ENCODE measurements at places on chromosomes 2 and 18.
A peak's percentile ranks its signal among the peaks of the same experiment; 100 is the strongest.

- no peak for DNase-seq
These were observed 110.9 kb downstream of the LYPD6 start for GRCh38 chr2:149441255-149441654.

GRCh38 chr2:152580714-152581113 lies 136.5 kb downstream of the PRPF40A start:
- no peak for DNase-seq

DNA sequence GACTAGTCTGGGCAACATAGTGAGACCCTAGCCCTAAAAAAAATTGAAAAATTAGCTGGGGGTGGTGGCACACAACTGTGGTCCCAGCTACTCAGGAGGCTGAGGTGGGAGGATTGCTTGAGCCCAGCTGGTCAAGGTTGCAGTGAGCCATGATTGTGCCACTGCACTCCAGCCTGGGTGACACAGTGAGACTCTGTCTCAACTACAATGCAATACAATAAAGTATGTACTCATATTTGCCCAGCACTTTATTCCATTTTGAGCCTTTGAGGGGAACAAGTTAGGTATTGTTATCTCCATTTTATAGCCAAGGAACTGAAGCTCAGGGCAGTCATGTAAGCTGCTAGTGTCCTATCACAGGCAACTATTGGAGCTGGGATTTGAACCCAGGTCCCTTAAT lies 49.3 kb upstream of the PLB1 start:
- DNase-seq: no peak

DNA sequence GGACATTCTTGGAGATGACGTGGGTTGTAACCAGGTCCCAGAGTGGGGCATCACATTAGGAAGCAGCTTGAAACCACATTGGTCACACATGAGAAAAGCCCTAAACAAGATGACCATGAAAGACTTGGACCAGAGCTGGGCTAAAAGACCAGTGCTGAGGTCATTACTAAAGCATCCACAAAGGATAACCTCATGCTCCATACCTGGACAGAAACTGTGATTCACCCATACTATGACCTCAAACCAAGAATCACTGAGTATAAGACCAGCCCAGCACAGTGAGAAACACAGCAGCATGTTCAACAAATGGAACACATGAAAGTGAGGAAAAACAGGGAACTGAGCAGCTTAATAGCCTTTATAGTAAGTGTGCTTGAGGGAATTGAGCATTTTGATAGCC lies 635.5 kb upstream of the NETO1 start:
- DNase-seq: no peak

GRCh38 chr2:101087638-101088037 lies 63.5 kb downstream of the TBC1D8 start:
- DNase-seq: no peak

- no peak for DNase-seq
These were observed 269.4 kb upstream of the CCDC68 start for GRCh38 chr18:55228707-55229106.

DNA sequence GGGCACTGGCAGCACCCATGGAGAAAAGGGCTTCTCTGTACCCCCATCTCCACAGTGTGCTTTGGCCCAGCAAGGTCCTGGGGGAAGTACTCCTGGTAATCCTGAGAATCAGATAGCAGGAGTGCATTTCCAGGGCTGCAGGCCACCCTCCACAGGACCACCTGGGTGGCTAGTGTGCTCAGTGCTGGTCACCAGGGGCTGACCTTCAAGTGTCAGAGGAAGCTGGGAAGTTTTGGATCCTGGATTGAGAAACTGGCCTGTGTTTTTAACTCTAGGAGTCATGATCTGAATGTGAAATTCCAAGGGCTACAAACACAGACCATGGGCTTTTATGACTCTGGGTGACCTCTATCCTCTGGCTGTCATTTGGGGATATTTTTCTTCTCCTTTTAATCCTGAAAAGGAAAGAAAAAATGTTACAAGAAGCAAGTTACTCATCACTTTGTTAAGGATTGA lies 9.3 kb downstream of the RHOB start:
- no peak for DNase-seq

DNA sequence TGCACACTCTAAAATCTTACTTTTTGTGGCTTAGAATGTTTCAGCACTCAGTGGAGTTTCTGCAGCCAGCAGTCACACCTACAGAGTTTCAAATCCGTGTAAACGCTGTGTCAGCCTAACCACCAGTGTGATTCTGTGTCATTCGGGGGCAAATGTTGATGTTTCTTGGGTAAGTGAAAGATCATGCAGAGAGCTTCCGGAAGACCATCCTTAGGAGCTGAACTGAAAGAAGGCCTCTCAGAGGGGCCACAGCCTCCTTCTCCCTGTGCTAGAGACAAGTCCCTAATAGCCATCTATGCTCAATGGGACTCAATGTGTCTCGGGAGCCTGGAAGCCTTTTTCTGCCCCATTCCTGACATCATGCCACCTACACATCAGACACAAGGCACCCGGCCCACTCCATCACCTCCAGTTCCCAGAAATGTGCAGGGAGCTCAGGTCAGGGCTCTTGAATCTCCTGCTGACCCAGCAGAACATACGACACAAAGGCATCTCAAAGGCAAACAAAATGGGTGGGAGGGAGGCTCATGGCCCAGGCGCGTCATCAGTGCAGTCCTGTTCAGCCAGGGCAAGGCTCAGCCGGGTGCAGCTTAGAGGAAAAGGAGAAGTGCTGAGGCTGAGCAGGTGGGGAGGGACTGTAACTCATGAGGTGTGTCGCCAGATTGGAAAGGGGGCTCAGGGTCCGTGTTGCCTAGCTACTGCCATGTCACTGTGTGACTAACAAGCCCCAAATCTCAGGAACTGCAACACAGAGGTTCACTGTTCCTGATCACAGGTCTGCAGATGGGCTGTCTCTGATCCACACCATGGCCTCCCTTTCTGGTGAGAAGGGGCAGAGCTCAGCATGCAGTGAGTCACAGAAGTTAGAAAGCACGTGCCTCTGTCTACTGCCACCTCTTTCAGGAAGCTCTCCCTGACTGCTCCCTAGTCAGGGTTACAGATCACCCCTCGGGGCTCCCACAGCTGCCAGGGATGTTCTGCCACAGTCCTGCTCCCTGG lies 82.0 kb downstream of the SMAD7 start:
- DNase-seq: no peak

DNA sequence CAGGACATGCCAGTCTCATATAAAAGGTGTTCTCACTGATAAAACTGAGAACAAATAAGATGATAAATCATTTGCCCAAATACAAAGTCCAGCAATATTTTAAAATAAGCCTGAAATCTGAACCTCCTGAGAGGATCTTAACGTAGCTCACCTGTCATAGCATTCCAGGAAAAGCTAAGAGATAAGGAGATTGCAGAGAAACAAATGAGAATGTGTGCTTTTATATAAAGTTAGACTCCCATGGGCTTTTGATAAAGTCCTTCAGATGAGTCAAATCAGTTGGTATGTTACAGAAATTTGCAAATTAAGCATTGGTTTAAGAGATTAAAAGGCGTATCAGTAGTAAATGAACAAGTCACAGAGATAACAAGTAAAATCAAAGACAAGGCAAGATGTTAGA lies 452.9 kb upstream of the CHAC2 start:
- no peak for DNase-seq

GRCh38 chr2:136331226-136331625 lies 213.3 kb upstream of the CXCR4 start:
- DNase-seq: no peak

DNA sequence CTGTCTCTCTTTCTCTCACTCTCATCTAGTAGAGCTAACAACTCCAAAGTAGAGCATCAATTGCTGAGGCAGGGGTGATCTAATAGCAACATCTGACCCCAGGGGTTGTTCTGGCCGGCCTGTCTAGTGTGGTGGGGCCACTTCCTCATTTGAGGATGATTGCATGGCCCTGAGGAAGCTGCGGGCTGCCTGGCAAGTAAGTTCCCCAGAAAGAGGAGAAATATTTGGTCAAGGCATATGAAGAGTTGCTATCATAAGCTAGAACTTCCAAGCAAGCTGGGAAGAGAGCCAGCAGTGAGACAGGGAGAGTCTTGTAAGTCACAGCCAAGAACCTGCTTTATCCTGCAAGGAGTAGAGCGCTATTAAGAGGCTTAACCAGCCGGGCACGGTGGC lies 50.8 kb upstream of the TMEM87B start:
- peak; percentile 27 for DNase-seq

DNA sequence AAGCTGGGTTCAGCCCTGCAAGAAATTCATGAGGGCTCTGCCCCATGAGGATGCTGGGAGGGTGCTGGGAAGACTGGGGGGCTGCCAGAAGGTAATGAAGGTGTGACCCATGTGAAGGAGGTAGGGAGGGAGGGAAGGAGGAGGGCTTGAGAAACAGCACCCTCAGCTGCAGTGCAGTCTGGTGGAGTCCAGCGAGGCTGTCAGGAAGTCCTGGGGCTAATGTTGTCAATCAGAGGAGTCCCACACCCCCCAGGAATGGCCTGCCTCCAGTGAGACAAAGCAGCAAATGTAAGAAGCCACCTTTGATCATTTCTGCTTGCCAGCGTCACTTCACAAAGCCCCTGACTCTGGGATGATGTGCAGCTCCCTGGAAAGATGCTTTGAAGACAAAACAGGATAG lies 248.4 kb downstream of the SH3BP4 start:
- no peak for DNase-seq

DNA sequence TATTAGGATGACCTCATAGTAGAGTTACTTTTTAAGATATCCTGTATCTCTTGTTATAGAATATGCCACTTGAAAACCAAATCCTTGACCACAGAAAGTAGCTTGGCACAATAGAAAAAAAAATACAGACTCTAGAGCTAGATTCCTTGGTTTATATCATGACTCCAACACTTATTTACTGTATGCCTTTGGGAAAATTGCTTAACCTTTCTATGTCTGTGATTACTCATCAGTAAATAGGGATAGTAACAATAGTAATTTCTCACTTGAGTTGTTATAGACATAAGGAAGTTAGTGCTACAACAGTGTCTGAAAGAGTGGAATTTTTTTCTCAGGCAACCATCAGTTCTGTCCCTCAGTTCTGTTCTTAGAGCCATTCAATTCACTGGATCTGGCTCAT lies 193.8 kb downstream of the GULP1 start:
- no peak for DNase-seq

DNA sequence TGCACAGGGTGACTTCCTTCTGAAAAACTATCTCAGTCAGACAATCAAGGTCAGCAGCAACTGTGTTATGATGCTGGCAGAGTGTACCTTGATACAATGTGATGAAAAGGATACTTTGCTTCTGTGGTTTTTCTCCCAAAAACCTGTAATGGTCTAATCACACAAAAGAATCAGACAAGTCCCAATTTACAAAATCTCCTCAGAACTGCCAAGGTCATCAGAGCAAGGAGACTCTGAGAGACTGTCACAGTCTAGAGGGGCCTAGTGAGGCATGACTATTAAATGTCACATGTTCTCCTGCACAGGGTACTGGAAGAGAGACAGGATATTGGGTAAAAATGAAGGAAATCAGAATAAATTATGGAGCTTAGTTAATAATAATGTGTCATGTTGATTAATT lies 185.4 kb downstream of the ST6GAL2 start:
- DNase-seq: no peak

GRCh38 chr2:107380912-107381311 lies 445.8 kb upstream of the RGPD4 start:
- DNase-seq: no peak

DNA sequence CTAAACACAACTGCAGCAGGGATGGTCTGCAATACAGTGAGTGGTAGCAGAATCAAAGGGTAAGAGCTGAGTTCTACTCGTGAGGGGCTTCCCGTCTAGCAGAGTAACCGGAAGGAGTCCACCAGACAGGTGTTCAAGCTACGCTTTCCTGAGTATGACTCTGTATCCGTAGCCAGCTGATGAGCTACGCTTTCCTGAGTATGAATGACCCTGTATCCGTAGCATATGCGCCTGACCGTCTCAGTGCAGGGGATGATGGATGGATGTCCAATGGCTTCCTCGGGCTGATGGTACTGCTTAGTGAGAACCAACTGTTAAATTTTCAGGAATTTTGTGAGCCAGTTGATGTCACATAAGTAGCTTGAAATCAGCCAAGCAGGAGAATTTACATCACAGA lies 244.1 kb upstream of the MYT1L start:
- DNase-seq: no peak

- DNase-seq: no peak
These were observed 34.6 kb downstream of the LOXHD1 start for GRCh38 chr18:46622451-46622850.
